ENCODE measurements at places on chromosomes 3 and 15.

DNA sequence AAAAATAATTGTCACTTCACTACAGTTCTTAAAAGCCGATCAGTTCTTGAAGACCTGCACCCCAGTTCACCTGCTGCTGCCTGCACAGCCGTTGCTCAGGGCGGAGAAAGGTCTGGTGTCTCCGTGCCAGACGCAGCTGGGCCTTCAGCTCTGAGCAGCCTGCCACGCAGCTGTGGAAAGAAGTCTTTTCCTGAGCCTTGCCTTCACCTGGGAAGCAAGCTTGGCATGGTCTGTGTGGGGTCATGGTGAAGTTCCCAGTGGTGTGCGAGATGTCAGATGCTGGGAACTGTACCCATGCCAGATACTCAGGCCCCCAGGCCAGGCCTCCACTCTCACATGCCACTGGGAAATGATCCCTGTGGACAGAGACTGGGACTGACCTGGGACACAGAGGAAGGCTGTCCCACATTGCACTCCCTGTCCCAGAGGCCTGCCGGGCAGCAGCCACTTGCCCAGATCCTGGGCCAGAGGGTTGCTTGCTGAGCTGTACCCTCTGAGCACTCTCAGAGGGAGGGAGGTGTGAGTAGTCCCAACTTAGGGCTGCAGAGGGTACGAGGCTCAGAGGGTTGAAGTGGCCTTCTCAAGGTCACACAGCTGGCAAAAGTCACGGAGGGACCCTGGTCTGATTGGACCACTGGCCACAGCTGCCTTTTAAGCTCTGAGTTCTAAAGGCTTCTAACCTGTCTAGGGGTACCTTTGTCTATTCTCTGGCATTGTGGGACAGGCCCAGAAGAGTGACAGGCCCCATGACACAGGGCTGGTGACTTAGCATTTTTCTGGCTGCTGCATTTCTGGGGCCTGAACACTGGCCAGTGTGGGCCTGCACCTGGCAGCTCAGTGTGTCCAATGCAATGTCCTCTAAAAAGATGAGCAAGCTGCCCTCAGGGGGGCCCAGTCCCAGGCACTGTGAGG, 55.4 kb downstream of the KLF13 start:
- DNase-seq, result no peak

- DNase-seq, result no peak
Observed at GRCh38 chr15:39273717-39274411, 307.0 kb upstream of the THBS1 start.

DNA sequence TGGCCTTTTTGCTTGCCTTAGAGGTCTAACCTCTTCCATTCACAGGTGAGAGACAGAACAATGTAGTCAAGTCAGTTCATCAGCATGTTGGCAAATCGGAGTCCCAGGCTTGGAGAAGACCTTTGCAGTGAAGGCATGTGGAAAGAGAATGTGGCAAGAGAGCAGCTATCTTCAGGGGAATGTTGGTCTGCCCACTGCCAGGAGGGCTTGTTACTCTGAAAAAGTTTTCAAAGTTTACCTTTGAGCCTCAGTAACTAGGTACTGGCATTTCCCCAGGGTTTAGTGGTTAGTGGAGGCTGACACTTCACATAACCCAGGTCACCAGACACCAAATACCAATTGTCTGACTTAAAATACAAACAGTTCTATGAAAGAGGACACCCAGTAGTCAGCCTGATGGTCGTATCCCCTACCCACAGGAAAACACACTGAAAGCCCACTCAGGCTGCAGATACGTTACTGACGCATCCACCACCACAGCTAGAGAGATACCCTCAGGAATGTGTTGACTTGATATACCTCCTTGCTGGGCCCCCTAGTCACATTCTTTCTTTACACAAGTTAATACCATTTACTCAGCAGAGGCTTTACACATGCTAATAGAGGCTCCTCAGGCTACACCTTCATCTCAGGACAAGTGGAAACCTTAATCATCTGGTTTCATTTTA, 9.7 kb upstream of the ARID3B start:
- DNase-seq, result no peak

- no peak for DNase-seq
Observed at GRCh38 chr15:40372981-40373380, 9.5 kb upstream of the KNSTRN start.

DNA sequence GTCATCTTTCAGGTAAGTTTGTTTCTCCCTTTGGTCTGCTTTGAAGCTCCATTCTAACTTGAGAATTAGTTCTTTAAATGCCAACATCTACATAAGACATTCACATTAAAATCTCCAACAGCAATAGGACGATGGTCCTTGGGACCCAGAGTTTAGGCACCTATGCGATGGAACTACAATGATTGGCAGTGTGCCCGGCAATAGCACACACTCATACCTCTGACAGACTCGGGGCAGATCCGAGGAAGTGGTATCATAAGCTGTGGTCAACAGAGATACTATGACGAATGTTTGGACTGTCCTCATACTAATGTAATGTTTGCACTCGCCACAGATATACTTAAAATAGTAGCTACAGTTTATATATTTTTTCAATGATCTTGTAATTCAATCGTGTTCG, 34.2 kb upstream of the NR2F2 start:
- DNase-seq, result no peak

DNA sequence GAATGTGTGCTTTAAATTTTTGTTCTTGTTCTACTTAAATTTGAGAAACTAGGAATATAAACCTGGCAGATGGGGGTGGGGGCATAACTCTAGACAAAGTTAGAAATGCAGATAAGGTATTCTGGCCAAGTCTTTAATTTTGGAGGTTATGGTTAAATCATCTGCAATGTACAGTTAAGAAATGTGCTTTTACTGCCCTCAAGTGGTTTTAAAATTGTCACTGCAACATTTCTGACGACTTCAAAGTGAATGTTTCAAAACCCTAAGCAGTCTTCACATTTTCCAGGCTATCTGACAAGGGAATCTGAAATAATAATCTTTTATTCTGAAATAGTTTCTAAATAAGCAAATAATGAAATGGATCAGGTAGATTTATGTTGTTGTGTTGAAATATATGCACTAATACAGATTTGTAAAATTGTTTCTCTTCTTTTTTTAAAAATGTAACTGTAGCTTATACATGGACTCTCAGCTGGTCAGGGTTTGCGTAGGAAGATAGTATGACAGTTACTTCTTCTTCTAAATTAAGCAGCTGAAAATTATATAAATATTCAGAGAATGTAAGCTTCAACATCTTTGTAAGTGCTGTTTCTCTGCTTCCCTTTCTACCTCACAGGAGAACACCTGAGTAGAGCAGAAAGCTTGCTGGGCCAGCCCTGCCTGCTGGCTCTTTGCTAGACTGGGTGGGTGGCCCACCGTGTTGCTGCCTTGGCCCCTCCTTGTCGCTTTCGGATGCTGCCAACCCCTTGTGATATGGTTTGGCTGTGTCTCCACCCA, 45.0 kb downstream of the SUCNR1 start:
- no peak for DNase-seq

DNA sequence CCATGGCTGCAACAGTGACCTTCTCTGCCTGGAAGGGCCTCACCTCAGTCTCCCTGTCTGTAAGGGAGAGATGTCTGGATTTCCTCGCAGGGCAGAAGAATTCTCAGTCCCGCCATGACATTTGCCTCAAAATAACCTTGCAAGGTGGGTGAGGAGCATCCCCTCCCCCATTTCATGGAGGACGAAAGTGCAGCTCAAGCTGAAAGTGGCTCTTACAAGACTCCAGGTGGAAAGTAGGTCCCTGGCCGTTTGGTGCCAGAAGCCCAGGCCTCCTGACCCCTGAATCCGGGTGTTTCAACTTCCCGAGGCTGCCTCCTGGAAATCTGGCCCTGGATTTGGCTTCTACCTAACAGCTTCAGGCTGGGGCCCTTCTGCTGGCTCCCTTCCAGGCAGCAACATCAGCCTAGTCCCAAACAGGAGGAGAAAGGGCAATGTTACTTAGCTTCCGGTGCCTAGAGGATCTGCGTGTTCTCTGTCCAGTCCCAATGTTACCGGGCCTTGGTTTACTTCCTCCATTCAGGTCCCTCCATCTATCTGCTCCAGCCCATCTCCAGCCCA, 769 bp upstream of the CSPG4 start:
- DNase-seq, result no peak

- no peak for DNase-seq
Observed at GRCh38 chr3:57673156-57673555, 19.7 kb downstream of the DENND6A start.

DNA sequence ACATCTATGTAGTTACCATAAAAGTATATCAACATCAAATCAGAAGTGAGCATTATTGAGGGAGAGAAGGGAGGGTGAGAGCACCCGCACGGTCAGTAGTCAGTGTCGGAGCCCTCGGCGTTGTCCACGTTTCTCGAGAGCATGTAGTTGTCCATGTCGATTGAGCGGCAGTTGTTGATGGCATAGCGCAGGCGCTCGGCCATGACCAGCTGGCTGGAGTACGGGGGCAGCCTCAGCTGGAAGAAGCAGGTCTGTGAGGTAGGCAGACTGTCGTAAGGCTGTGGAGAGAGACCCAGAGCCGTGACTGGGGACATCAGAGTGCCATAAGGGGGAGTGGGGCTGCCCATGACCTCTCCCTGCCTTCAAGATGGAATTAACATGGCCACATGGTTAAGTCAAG, 11.8 kb downstream of the FBXL22 start:
- no peak for DNase-seq

DNA sequence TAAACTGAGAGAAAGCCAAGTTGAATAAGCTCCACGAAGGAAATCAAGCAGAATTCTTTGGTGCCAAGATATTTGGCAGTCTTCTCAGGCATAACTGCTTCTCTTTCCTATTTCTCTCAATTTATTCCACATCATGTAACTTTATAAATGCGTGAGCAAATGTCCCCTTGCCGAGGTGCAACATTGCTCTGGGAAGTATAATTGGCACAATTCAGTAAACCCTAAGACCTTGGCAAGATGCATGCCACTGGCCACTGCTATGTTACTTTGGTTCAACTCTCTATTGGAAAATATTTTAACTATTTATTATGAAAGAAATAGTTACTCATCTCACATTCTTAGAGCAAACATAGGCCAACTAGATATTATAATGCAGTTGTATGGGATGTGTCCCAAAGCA, 170.2 kb downstream of the SUCNR1 start:
- DNase-seq, result no peak

GRCh38 chr3:174820885-174821284, 38.2 kb upstream of the NAALADL2 start:
- DNase-seq, result no peak

GRCh38 chr15:91521996-91522395, 331.5 kb upstream of the SLCO3A1 start:
- DNase-seq, result no peak

- DNase-seq, result no peak
Observed at GRCh38 chr3:33047842-33048834, 48.8 kb downstream of the GLB1 start.

- DNase-seq, result no peak
Observed at GRCh38 chr3:17040990-17041377, 156.2 kb downstream of the PLCL2 start.

DNA sequence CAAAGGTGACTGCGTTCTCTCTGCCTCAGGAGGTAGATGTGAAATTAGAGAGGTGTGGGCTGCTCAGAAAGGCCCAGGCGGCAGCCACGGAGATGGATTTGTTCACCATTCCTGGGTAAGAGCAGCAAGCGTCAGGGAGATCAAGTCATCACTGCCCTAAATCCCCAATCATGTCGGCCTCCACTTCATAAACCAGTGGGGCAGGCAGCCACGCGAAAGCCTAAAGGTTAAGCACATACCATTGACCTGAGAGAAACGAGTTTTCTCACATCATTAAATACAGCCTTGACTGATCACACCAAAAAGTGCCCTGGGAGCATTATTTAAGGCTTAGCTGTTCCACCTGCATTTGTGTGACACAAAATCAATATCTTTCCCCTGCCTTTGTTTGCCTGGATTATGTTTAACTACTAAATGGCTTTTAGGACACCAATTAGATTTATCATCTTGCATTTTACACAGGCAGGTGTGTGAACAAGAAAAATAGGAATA, 50.7 kb upstream of the FOXB1 start:
- no peak for DNase-seq

DNA sequence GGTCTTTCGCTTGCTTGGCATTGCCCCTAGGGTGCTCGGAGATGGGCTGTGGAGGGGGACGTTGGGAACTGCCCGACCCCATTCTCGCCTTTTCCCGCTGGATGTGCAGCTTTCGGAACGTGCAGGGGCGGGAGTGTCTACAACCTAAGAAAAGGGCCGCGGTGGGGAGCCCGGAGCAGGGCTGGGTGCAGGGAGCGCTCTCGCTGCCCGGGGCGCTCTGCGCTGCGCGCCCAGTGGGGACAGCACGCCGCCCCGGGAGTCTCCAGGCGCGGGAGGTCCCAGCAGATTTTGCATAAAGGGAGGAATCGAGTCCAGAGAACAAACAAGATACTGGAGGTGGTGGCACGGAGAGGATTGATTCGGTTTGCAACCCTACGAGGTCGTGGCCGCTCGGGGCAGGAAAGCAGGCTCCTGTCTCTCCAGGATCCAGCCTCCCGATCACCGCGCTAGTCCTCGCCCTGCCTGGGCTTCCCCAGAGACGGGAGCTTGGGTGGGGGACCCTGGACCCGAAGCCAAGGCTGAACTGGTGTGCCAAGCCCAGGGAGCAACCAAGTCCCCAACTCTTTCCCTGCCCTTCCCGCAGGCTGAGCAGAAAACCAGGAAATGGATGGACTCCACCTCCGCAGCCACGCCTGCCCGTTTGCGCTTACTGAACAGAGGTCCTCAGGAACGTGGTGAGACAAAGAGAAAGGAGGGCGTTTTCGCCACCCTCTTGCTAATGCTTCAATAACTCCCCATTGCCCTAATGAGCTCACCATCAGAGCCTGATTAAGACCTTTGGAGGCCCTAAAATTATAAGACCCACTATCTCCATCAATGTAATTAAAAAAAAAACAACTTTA, 59.7 kb downstream of the NOX5 start:
- DNase-seq, result no peak

DNA sequence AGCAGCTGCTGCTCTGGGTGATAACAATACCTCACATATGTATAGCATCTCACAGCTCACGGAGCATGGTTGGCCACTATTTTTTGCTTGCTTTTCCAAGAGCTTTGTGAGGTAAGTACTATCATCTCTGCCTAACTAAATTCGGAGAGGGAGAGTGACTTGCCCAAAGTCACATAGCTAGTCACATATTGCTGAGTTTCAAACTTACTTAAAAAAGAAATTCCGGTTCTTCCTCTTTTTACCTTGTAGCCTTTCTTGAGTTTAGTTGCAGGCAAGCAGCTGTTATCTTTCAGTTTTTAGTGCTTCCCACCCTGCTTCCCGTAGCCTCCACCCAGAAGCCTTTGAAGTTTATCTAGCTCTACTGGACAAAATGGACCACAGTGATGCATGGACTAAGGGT, 309.2 kb downstream of the PDCD6IP start:
- no peak for DNase-seq

DNA sequence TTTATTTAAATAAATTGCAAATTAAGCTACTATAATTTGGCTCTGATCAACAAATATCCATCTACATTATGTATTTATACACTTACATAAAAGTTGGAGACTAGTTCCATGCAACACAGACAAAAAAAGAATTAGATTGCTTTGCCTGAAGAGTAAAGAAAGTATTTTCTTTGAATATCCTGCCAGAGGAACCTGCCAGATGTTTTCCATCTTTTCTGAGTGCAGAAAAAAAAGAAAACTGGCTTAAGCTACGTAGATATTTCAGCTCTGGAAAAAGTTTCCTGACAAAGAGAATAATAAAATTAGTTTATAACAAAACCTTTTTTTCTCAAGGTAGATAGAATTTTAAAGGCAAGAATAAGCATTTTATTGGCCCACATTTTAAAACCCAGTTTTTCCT, 607.5 kb upstream of the NAALADL2 start:
- DNase-seq, result no peak

Measured in stimulated activated CD4-positive, alpha-beta T cell treated with anti-CD3 and anti-CD28 coated beads, Interleukin-1b, Interleukin-23, amount 100 ng/mL, for 1 hour (primary cell).